Lower leg skin (tissue), 4 donors: ENCODE measurements at places on chromosomes 1 and 21.

- no peak for DNase-seq
These were observed 177.1 kb upstream of the RAB4A start for GRCh38 chr1:229093609-229094336.

DNA sequence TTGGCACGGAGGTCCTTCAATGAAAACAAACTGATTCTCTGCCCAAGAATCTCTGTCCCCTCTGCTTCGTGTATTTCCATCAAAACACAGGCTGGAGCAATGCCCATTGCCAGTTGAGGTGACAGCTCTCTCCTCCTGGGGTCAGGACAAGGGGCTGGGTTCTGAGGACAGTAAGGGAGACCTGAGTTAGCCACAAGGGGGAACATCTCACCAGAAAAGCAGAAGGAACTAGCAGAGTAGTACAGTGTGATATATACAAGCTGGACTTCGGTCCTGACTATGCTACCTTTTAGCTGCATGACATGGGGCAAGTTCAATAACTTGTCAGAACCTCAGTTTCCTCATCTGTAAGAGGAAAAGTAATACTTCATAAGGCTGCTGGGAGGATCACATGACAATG, 50.3 kb downstream of the SYT2 start:
- DNase-seq: no peak

DNA sequence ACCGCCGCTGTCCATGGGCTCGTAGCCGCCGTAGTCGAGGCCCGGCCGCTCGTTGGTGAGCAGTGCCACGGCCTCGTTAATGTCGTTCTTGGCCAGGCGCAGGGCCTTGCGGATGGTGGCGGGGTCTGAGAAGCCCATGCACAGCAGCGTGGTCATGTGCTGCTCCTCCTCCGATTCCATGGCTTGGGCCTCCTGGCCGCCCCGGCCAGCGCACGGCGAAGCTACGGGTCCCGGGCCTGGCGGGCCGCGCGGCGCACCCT, 300 bp downstream of the USP24 start:
- DNase-seq: no peak

- peak; percentile 53 for DNase-seq
These were observed 40.2 kb downstream of the IL12RB2 start for GRCh38 chr1:67347688-67348472.

DNA sequence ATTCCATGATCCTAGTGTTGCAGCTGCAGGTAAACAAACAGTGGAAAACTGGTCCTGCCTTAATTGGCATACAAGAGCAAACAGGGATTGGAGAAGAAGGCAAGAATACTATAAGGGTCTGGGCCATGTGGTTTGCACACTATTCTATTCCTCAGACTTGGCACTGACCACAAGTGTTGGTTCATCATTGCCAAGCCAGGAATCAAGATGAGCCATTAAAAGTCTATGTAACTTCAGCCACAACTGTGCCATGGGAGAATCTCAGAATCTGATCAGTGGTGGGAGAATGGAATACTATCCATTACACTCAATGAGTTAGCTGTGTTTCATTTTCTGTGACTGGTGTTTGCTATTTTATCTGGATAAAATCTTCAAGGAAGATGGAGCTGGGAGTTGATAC, 26.2 kb upstream of the FCER1A start:
- DNase-seq: no peak

- DNase-seq: no peak
These were observed 917 bp downstream of the STX12 start for GRCh38 chr1:27773826-27774445.

DNA sequence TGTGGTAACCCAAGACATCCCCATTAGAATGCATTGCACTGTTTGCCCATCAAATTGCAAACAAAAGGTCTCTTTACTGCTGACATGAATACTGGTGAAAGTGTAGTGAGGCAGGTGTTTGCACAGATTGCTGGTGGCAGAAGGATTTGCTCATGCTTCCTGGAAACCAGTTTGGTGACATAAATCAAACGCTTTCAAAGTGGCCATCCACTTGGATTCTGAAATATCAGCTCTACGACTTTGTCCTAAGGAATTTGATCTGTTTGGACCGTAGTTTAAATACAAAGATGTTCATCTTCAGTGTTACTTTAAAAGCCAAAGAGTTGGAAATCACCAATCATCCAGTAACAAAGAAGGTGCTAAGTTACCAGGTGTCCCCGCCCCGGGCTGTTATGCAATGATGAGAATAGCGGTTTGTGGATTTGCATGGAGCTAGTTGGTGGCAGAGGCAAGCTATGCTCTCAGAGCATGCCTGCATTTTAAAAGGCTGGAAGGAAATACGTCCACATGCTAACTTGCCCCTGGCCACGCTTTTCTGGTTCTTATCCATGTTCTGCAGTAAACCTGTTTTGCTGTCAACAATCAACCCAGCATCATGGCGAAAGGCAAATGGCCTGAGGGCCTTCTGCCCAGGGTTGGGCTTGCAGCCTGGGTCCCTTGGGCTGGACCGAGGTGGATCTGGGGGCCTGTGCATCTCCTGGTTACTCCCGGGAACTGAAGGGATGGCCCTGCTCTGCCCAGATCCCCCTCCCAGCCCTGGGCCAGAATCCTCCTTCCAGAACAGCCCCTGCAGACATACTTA, 49.2 kb downstream of the UMODL1 start:
- no peak for DNase-seq
